ENCODE measurements at places on chromosomes 7 and 10.

- no peak for DNase-seq
These were observed 1.8 kb downstream of the HNRNPA2B1 start for GRCh38 chr7:26198781-26199169.

- peak; percentile 22 for DNase-seq
These were observed 197.0 kb downstream of the PLXNA4 start for GRCh38 chr7:132379292-132379691.

- DNase-seq = no peak
These were observed 56.7 kb upstream of the COL13A1 start for GRCh38 chr10:69744971-69745370.

DNA sequence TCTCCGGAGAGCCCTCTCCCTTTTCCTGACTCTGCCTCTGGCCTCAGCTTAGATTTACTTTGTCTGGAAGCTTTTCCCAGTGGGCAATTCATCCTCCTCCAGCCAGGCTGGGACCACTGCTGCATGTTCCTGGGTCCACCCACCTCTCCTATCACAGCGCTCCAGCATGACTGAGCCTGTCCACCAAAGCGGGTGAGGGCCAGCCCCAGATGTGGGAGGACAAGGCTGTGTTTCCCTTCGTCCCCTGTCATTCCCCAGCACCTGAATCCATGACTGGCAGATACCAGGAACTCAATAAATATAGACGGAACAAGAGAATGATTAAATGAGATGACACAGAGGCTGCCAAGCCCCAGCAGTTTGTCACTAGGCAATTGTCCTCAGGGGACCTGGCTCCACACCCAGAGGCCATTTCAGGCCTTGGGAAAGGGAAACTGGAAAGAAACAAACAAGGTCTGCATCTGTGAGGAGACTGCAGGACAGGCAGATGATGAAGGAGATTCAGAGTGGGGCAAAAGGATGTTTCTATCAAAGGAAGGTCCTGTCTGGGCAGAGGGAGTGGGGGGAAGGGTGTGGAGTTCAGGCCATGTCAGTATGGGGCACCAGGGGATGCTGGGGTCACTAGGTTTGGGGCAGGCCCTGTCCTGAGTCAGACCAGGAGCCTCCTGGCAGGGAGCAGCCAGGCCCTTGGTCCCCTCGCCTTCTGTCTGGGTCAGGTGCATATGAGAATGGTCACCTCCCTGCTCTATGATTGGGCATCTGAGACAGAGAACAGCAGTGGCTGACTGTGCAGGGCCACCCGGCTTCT, 576.4 kb downstream of the GRID1 start:
- DNase-seq = no peak

DNA sequence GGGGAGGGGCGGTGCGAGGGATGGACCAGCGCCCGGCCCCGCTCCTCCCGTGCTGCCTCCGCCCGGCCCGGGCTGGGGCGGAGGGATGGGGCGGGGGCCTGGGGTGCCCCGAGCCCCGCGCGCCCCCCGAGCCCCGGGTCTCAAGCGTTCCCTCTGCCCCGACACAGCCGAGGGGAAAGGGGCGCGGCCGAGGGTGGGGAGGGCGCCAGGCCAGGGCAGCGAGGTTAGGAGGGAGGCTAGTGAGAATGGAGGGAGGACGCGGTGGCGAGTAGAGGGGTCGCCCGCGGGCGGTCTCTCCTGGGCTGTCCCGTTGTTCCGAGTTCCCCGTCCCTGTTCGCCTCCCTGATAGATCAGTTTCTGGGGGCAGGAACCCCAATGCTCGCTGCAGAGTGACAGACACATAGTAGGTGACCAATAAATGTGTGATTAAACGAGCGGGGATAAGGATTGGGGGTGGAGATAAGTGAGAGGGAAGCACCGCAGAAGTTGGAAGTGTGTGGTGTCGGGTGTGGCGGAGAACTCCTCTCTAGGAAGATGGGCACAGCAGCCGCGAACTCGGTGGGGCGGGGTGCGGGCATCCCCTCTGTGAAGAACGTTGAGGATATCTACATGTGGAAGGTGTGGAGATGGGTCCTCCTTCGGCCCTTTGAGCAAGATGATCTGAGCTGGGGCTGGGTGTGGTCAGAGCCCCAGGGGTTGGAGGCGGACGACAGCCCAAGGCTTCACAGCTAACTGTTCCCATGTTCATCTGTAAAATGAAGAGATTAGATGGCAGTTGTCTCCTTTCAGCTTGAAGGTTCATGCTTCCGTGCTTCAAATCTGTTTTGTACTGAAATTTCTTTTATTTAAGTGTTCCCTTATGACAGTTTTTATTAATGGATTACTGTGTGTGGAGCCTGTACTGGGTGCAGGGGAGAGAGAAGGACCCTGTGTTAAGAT, 580 bp downstream of the ZNF775 start:
- DNase-seq = no peak

DNA sequence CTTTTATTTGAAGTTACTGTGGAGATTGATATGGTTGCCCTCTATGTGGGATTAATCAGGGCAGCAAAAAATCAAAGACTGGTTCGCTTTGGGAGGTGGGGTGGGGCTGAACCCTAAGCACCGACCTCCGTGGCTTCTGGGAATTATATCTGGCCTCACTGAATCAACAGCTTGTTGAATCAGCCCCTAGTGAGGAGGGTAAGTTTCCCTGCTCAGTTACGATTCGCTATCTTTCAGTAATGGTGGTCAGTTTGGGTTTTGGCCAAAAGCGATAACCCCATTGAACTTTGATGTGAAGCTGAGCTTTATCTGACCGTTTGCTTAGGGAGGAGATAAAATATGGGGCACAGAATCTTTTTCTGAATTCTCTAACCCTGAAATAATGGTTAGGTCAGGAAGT, 16.6 kb upstream of the ARPC1A start:
- no peak for DNase-seq

- no peak for DNase-seq
These were observed 127.3 kb upstream of the PCBD1 start for GRCh38 chr10:71015674-71016073.

GRCh38 chr10:90914992-90915765, 5.7 kb downstream of the ANKRD1 start:
- DNase-seq = no peak

DNA sequence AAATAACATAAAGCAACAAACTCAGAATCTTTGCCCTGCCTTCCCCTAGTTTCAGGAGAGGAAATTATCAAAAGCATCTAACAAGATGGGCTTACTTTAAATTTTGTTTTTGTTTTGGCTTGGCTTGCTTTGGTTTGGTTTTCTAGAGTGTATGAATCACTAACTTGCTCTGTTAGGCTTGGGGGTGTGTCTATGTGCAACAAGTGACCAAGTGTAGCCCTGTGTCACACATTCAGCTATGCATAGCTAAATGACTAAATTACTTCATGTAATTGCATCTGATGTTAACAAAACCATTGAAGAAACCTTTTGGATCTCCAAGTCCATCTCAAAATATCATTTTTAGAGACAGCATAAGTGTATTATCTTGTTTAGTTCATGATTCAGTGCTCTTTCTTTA, 251.0 kb downstream of the TFEC start:
- peak; percentile 2 for DNase-seq

DNA sequence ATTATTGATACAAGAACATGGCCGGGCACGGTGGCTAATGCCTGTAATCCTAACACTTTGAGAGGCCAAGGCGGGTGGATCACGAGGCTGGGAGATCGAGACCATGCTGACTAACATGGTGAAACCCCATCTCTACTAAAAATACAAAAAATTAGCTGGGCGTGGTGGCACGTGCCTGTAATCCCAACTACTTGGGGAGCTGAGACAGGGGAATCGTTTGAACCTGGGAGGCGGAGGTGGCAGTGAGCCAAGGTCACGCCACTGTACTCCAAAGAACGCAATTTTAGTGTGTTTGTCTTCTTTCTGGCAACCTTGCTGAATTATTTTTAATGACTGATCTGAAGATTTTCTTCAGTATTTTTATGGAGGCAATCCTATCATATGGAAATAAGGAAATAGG, 46.2 kb downstream of the IDE start:
- no peak for DNase-seq

GRCh38 chr7:101169838-101170551, 4.6 kb upstream of the VGF start:
- DNase-seq = peak; percentile 61

- no peak for DNase-seq
These were observed 8.8 kb downstream of the PPIF start for GRCh38 chr10:79356104-79356503.

DNA sequence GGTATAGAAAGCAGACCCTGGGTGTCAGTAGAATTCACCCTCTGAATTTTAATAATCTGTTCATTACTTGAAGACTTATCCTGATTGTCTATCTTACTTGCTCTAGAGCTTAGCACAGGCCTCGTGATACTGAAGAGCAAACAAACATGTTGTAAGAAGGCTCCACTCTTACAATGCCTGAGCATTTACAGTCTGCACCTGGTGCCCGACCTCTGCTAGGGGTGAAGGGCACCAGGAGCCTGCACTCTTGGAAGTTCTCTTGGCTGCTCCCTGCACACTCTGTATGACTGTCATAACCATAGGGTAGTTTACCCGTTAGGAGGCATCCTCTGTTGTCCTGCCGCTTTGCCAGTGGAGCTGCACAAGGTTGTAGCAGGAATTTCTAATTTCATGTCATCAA, 91.3 kb upstream of the NPY start:
- no peak for DNase-seq

- peak; percentile 92 for DNase-seq
These were observed 64.6 kb downstream of the THNSL1 start for GRCh38 chr10:25080880-25081581.

GRCh38 chr10:67808704-67809103, 29.3 kb downstream of the DNAJC12 start:
- no peak for DNase-seq

- DNase-seq = peak; percentile 90
These were observed 8.2 kb upstream of the CLDN4 start for GRCh38 chr7:73822319-73823173.

- DNase-seq = no peak
These were observed 75.1 kb upstream of the SP4 start for GRCh38 chr7:21352540-21353387.

DNA sequence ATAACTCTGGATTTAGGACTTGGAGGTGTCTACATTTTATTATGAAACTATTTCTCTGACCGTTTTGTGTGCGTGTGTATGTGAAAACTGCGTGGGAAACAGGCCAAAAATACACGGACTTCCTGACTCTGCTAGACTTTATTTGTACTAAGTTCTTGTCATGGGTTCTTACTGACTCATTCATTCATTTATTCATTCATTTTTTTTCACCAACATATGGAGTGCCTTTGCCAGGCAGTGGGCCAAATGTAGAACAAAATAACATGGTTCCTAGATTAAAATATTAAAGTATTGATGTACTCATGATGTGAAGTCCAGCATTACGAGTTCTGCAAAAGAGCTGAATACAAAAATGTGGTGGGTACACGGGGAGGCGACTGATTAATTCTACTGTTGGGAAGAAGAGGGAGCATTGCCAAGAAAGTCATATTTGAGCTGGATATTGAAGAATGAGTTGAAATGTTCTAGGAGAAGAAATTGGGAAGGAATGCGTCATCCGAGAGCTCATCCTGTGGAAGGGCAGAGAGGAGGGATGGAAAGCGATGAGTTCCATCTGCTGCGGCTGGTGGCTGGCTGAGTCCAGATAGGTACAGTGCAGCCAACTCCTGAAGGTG, 24.6 kb downstream of the CACNB2 start:
- DNase-seq = peak; percentile 97

- no peak for DNase-seq
These were observed 117.0 kb upstream of the PTPRZ1 start for GRCh38 chr7:121755818-121756552.

DNA sequence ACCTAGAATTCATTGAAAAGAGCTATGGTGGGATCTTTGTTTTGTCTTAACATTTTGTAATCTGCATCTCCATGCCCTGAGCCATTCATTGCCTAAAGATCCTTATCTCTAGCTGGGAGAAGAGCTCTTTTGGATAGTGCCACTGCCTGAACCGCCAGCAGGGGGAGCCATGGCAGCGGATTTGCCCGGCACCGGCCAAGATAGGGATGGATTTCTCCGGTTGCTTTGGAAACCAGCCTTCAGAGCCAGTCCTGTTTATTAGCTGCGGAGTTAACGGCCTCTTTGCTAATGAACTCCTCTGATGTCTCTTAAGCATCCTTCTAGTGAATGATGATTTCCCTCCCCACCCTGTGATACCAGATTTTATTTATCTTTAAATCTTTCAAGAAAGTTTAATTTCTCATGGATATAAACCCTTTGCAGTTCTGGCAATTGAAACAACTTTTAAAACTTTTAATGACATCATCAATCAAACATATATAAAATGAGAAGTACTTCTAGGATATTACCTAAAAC, 58.2 kb upstream of the LYZL2 start:
- DNase-seq = peak; percentile 75

- DNase-seq = peak; percentile 23
These were observed 149.5 kb upstream of the SMIM30 start for GRCh38 chr7:113267885-113268284.

GRCh38 chr10:53162856-53163255, 390.3 kb upstream of the MBL2 start:
- no peak for DNase-seq

DNA sequence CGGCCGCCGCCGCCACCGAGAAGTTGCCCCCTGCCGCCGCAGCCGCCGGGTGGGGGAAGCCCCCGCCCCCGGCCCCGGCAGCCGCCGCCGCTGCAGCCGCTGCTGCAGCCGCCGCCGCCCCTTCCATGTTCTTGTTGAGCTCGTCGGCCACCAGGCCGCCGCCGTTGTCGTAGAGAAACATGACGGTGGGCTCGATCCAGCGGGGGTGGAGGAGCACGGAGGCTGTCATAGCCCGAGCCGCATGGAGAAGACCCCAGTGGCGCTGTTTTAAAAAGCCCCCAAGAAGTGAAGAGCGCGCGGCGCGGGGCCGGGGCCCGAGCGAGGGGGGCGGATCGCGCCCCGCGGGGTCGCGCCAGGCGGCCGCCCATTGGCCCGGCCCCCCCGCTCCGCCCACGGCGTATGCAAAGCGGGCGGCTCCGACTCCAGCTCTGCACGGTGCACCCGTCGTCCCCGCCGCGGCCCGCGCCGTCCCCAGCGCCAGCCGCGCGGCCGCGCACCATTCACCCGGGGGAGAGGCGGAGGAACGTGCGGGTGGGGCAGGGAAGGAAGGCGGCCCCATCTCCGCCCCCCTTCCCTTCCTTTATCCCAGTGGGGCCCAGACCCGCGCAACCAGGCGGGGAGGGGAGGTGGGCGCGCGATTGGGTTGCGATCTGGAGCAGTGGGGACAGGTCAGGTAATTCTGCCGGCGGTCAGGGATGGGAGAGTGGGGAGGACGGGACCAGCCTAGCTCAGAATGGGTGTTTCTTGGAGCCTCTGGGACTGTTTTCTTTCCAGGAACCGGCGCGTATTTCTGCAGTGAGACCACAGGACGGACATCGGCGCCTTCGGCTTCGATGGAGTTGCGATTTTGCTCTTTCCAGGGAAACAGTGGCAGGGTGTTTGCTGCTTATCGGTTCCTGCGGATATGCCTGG, at the start of gene HOXA13:
Gene HOXA13 (minus strand): TSS at position 243 of the 912 bp plus-strand sequence. CDS start 14 bp downstream, at position 229.
- DNase-seq = no peak
